ENCODE measurements at places on chromosomes 3 and 15.

DNA sequence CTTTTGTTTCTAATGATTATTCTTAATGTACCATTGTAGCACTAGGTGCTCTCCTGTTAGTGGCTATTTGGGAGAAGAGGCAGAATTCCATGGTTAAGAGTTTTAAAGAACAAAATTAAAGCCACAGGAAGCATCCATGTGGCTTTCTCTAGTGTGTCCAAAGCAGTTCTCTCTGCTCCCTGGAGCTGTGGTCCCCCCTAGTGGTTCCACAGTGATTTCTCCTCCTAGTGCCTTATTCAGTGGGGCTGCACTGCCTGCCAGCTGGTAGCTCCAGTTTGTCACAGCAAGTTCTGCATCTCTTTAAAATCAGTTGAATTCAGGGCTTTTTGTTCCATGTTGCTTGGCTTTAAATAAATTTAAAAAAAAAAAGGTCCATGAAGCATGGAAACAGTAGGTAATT, 39.6 kb upstream of the FAM98B start:
- no peak for DNase-seq

GRCh38 chr3:50139308-50139707, 15.8 kb upstream of the SEMA3F start:
- no peak for DNase-seq

DNA sequence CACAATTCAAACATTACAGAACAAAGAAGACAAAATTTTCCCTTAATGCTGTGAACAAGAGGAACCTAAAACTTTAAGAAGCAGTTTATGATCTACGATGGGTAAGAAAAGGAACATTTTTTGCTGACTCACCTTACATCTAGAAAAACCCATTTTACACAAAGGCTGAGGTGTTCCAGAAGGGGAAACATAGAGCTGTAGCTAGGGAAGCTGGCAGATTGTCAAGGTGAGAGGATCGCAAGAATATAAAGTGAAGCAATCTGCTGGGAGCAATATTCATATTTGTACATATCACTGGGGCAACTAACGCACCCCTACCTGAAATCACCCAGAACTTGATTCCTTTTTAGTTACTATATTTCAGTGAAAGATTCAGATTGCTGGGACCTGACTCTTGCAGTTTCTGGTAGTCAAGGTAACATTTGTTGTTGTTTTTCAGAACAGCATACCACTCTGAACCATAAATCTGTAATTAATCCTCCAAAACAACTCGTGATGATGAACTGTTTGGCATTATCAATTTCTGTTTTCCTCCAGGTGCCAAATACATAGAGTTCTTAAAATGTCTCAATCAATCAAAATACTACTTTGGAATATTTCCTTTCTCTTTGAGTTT, 184.1 kb upstream of the LRRC3B start:
- DNase-seq: no peak

- no peak for DNase-seq
These were observed 25.5 kb upstream of the TAFA4 start for GRCh38 chr3:68957895-68958294.

- no peak for DNase-seq
These were observed 82.6 kb downstream of the TGFBR2 start for GRCh38 chr3:30688776-30689641.

DNA sequence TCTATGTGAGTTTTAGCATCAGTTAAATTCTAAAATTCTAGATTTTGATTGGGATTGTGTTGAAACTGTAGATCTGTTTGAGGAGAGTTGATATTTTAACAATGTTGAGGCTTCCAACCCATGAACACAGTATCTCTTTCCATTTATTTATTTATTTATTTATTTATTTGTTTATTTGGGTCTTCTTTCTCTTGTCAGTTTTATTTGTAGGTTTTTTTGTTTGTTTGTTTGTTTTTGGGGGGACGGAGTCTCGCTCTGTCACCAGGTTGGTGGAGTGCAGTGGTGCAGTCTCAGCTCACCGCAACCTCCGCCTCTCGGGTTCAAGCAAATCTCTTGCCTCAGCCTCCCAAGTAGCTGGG, 25.3 kb downstream of the MRAS start:
- no peak for DNase-seq

GRCh38 chr3:46086083-46086437, 58.8 kb upstream of the XCR1 start:
- DNase-seq: no peak

GRCh38 chr15:90422936-90423335, 34.9 kb downstream of the IQGAP1 start:
- no peak for DNase-seq

DNA sequence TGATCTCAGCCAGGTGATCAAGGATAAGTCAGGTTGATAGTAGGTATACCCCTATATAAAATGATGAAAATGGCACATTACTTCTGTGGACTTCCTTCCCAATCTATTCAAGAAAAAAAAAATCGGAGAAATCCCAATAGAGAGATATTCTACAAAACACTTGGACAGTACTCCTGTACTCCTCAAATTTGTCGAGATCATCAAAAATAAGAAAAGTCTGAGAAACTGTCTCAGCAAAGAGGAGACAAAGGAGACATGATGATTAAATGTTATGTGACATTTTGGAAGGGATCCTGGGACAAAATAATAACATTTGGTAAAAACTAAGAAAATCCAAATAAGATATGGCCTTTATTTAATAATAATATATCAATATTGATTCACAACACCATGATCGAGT, 94.6 kb downstream of the DCLK3 start:
- DNase-seq: no peak

- DNase-seq: no peak
These were observed 51.7 kb upstream of the TJP1 start for GRCh38 chr15:29873947-29874411.

DNA sequence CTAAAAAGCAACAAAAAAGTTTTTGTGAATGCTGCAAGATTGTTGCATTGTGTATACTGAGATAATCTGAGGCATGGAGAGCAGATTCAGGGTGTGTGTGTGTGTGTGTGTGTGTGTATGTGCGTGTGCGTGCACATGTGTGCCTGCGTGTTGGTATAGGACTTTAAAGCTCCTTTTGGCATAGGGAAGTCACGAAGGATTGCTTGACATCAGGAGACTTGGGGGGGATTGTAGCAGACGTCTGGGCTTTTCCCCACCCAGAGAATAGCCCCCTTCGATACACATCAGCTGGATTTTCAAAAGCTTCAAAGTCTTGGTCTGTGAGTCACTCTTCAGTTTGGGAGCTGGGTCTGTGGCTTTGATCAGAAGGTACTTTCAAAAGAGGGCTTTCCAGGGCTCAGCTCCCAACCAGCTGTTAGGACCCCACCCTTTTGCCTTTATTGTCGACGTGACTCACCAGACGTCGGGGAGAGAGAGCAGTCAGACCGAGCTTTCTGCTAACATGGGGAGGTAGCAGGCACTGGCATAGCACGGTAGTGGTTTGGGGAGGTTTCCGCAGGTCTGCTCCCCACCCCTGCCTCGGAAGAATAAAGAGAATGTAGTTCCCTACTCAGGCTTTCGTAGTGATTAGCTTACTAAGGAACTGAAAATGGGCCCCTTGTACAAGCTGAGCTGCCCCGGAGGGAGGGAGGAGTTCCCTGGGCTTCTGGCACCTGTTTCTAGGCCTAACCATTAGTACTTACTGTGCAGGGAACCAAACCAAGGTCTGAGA, 4.7 kb downstream of the BHLHE40 start:
- peak; percentile 65 for DNase-seq

GRCh38 chr3:42819351-42819965, 10.2 kb downstream of the ACKR2 start:
- no peak for DNase-seq

DNA sequence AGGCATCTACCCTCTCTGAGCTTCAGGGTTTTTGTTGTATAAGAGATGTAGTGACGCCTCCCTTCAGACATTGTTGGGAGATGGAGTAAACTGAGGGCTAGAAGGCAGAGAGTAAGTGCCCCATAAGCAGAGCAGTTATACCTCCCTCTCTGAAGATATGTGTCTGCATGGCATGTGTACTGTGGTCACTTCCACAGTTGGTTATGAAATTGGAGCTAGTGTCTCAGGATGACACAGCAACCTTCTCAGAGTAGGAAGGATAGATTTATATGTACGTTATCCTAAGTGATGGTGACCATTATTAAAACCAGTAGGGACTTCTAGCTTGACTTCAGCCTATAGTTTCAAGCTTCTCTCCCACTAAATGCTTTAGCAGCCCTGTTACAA, 17.9 kb downstream of the PXK start:
- no peak for DNase-seq

- no peak for DNase-seq
These were observed 359.6 kb downstream of the NTRK3 start for GRCh38 chr15:87896936-87897335.

DNA sequence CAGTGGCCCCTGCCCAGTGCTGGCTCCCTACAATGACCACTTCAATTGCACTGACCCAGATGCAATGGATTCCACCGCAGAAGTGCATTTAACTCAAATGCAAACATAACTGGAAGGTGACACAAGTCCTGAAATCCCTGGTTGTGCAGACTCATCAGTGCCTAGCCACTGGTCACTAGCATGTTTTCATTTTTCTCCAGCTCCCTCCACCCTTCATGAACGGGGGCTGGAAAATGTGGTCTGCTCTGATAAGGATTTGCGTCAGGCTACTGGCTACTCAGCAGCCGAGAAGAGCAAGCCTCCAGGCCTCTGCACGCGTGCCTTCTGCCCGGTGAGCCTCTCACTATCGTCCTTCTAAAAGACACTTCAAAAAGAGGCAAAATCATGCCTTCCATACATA, 27.4 kb upstream of the FURIN start:
- DNase-seq: no peak

DNA sequence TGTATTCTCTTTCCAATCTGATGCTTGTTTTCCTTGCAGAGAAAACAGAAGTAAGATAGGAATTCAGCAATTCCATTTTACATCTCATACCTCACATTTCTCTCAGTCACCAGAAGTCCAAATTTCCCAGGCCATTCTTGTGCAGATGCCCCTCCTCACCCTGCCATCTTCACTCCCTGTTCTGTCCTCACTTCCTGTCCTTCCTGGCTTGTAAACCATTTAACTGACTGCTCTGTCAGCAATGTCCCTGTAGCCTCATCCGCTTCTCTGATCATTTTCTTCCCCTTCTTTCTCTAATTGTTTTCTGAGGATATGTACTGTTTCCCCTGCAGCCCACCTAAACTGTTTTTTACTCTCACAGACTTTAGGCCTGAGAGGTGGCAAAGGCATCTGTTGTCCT, 40.3 kb downstream of the BLM start:
- DNase-seq: no peak

Data from GM13976 (cell line).